ENCODE measurements at places on chromosomes 5 and 9.

- peak; percentile 39 for DNase-seq
Observed at GRCh38 chr9:16031971-16032370, 479.1 kb downstream of the CCDC171 start.

DNA sequence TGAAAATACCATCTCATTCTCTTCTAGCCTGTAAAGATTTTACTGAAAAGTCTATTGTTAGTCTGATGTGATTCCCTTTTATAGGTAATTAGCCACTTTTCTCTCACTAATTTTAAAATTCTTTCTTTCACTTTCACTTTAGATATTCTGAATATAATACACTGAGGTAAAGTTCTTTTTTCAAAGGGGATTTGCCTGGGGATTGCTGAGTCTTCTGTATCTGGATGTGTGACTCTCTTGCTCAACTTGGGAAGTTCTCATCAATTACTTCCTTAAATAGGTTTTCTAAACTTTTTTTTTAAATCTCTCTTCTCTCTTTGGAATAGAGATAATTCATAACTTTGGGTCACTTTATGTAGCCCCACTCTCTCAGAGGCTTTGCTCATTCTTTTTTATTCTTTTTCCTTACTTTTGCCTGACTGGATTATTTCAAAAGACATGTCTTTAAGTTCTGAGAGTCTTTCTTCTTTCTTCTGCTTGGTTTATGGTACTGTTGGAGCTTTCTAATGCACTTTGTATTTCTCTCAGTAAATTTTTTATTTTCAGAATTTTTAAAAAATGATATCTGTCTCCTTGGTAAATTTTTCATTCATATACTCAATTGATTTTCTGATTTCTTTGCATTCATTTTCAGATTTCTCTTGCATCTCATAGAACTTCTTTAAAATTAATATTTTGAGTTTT, 55.9 kb upstream of the IL12B start:
- no peak for DNase-seq

- no peak for DNase-seq
Observed at GRCh38 chr9:97807681-97808080, 45.3 kb upstream of the FOXE1 start.

- no peak for DNase-seq
Observed at GRCh38 chr9:119951591-119951990, 582.4 kb upstream of the BRINP1 start.

DNA sequence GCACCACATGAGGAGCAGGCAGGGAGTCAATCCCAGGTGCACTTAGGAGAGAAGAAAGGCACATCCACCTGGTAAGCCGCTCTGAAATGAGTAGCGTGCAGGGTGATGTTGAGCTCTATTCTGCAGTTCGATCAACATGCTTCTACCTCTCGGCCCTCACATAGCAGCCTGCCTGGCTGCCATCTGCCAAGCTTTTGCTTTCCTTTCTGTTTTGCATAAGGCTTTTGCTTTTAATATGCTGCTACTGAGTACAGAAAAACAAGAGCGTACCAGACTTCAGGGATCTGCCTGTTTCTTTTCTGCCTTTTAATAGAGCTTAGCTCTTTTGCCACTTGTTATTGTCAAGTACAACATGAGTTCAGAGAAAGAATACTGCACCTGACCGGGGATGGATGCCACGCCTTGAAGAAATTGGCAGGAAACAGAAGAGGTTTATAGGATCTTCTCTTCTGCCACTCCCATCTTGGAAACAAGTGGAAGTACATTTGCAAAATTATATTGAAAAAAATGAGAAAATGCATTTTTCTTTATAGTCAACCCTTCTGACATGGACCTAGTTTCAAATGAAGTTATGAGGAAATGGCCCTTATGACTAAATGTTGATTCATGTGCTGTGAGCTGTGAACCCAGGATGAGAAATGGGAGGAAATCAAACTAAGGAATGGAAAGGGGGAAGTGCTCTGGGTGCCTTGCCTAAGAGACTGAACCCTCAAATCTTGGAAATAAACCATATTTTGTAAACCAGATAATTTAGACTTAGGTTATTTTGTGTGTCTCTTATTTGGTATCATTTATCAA, 4.0 kb upstream of the FCHO2 start:
- DNase-seq: peak; percentile 84

GRCh38 chr9:111902391-111903139, 6.0 kb downstream of the UGCG start:
- DNase-seq: peak; percentile 67

DNA sequence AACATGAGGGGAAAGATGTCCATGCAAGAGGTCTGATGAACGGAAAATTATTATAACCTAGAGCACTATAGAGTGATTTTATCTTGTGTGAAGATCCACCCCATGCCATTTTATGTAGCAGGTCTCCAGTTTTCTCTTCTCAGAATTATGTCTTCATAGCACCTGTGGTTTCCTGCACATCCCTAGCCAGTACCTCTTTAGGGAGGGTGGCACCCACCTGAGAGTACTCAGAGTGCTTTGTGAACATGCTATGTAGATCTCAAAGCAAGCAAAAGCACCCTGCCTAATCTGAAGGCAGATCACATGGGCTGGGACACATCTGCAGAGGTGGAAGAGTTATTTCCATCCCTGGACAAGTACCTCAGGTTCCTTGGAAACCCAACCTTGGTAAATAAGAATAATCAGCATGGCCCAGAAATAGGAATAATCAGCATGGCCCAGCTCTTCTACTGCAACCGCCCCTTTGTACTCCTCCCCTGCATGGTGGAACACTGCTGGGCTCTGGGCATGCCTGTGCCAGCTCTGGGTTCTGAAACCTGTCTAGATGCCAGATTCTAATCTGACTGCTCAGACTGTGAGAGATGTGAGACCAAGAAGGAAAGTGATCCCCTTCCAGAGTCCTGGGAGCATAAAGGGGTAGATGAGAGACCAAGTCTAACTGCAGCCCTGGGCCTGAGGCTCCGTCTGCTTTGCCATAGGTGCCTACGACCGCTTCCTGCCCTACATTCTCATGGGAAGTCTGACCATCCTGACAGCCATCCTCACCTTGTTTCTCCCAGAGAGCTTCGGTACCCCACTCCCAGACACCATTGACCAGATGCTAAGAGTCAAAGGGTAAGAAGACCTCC, 23.7 kb downstream of the SLC22A5 start:
- no peak for DNase-seq

DNA sequence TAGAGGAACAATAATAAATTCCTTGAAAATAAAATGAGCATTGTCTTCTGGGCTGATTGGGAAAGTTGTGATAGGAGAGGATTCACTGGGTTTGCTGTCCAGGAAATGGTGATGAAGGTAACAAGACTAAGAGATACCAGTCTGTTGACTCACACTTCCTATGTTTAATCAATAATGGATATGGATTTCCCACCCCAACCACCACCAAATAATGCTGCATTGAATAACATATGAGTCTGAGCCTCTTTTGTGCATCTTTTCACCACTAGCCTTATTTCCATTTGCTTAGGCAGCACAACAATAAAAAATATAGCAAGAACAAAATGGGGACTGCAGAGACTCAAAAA, 120.2 kb upstream of the NFIB start:
- DNase-seq: no peak

GRCh38 chr9:78097541-78097940, 65.9 kb upstream of the GNAQ start:
- DNase-seq: no peak

- no peak for DNase-seq
Observed at GRCh38 chr5:135324160-135324559, 74.9 kb downstream of the MACROH2A1 start.

- no peak for DNase-seq
Observed at GRCh38 chr5:143469125-143469524, 65.6 kb upstream of the NR3C1 start.

DNA sequence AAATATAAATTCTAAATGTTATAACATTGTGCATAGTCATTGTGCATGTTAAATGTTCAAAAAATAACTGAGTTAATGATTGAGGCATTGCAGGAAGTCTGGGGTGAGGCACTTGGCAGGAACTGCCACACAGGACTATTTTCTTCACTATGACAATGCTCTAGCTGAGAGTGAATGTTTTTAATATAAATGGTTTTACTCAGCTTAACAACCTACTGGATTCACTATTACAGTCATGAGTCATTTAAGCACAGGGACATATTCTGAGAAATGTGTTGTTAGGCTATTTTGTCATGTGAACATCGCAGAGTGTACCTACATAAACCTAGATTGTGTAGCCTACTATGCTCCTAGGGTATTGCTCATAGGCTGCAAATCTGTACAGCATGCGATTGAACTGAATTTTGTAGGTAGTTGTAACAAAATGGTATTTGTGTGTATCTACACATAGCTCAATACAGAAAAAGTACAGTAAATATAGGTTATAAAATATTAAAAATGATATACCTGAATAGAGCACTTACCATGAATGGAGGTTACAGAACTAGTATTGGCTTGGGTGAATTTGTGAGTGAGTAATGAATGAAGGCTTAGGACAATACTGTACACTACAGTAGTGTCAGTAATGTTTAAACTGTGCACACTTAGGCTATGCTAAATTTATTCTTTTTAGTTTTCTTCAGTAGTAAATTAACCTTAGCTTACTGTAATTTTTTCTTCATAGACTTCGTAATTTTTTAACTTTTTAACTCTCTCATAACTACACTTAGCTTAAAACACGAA, 346.1 kb upstream of the PTGER4 start:
- peak; percentile 56 for DNase-seq

GRCh38 chr5:111932199-111932598, 175.2 kb upstream of the NREP start:
- no peak for DNase-seq

DNA sequence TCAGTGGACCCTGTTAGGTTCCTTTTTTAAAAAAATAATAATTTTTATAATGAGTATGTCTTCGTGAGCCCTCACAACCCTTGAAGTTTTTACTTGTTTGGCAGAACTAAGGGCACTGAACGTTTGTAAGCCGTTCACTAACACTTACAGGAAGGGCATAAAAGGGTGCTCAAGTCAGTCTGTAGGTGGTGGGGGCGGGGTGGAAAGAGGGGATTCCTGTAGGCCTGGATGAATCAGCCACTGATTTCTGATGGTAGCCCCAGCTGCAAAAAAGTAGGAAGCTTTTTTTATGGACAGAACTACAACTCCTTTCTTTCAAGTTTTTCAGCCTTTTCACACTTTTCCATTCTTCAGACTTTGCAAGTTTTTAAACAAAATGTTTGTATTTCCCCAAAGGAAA, 35.8 kb downstream of the PIK3R1 start:
- no peak for DNase-seq

DNA sequence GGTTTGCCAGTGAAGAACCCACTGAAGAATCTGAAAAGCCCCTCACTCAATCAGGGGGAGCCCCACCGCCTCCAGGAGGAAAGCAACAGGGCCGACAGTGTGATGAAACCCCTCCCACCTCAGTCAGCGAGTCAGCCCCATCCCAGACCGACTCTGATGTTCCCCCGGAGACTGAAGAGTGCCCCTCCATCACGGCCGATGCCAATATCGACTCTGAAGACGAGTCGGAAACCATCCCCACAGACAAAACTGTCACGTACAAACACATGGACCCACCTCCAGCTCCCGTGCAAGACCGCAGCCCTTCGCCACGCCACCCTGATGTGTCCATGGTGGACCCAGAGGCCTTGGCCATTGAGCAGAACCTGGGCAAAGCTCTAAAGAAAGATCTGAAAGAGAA, 92.4 kb downstream of the MAP1B start:
- no peak for DNase-seq

GRCh38 chr9:131854334-131854733, 114.5 kb upstream of the RAPGEF1 start:
- no peak for DNase-seq

DNA sequence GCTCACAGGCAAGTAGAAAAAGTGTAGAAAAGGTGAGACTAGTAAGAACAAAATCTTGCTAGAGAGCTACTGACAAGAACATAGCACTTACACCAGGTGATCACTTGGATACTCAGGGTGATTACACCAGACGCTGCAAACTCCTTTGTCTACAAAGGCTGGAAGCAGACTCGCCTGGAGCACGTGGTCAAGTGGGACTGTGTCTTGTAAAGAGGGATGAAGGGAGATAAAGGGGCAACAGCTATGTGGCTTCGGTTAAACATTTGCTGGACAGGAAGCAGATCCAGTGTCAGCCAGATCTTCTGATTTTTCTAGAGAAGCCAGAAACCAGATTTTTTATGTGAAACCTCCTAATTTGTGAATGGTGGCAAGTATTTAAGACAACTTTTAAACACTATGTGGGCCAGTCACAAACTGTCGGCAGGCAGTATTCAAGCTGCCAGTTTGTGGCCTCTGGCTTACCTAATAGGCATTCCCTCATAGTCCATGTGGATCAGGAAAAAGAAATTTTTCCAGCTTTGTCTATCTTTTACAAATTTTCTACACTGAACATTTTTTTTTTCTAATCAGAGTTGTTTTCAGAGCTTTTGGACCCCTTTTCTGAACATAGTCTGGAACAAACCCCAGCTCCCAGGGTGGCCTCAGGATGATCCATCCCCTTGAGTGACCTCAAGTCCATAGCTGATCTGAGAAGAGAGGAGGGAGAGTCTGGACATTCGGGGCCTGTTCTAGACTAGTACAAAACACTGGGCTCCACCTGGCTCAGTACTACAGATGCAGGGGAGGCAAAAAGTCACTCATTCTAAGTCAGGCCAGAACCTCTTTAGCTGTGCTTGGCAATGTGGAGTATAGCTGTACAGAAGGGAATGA, 262.9 kb downstream of the ARRDC3 start:
- DNase-seq: peak; percentile 63

Measured in fibroblast of the aortic adventitia (primary cell).